Esophagus muscularis mucosa (tissue), 4 donors: ENCODE measurements at places on chromosomes 13 and 19. TPM values are rescaled to one million over a fixed set of nuclear protein-coding genes. Genes with fewer than 3 reads are reported as not detected.

The ERCC2 gene
- 16.6 TPM for total RNA-seq

The PNMA8A gene
- 5.3 TPM for total RNA-seq

The RASAL3 gene
- total RNA-seq, result 2.5 TPM

The RNF225 gene
- not detected for total RNA-seq

The NOVA2 gene
- 4.2 TPM for total RNA-seq

The RUBCNL gene
- 1.2 TPM for total RNA-seq

The AP3D1 gene
- total RNA-seq, result 156 TPM

The ZNF837 gene
- total RNA-seq, result 2.2 TPM

The CYP2F1 gene
- not detected for total RNA-seq

The COL4A1 gene
- total RNA-seq, result 383 TPM

The TTYH1 gene
- 5.1 TPM for total RNA-seq

The CRX gene
- not detected for total RNA-seq

The SRRM5 gene
- 0.42 TPM for total RNA-seq

The TSSK6 gene
- total RNA-seq, result 1.5 TPM

The GPR4 gene
- total RNA-seq, result 4.1 TPM

The FUT6 gene
- not detected for total RNA-seq

The SIRT2 gene
- 72.7 TPM for total RNA-seq

The HTR2A gene
- 0.32 TPM for total RNA-seq

The C1QTNF9 gene
- 0.99 TPM for total RNA-seq

The DCT gene
- 0.17 TPM for total RNA-seq

The FCAR gene
- not detected for total RNA-seq

The ZNF726 gene
- total RNA-seq, result 0.42 TPM

The OR10H1 gene
- total RNA-seq, result not detected

The ARRDC5 gene
- total RNA-seq, result 0.26 TPM

The PET100 gene
- total RNA-seq, result 80.9 TPM

The IL27RA gene
- 5.5 TPM for total RNA-seq

The ZNF492 gene
- total RNA-seq, result 0.17 TPM

The FOXA3 gene
- total RNA-seq, result not detected

The LRFN3 gene
- total RNA-seq, result 7.5 TPM

The ZNF784 gene
- 6.3 TPM for total RNA-seq

The ANGPTL4 gene
- total RNA-seq, result 37.9 TPM

The OR7C1 gene
- 0.06 TPM for total RNA-seq

The ZNF382 gene
- total RNA-seq, result 17.1 TPM

The TMEM38A gene
- 6.3 TPM for total RNA-seq

The RGL3 gene
- 1.7 TPM for total RNA-seq

The ZNF675 gene
- total RNA-seq, result 3.6 TPM

The PSG1 gene
- 0.29 TPM for total RNA-seq

The PHF11 gene
- total RNA-seq, result 27.7 TPM

The SIGLEC8 gene
- total RNA-seq, result 0.86 TPM

The PDS5B gene
- 33.1 TPM for total RNA-seq

The CEACAM7 gene
- 2.1 TPM for total RNA-seq

The PCDH8 gene
- not detected for total RNA-seq

The CASP14 gene
- not detected for total RNA-seq

The CBARP gene
- total RNA-seq, result 0.99 TPM

The WIZ gene
- 74.3 TPM for total RNA-seq

The PSG11 gene
- total RNA-seq, result not detected

The ZNF610 gene
- 2.9 TPM for total RNA-seq

The ZNF208 gene
- total RNA-seq, result 15.0 TPM

The FCGBP gene
- 8.1 TPM for total RNA-seq

The NLRP11 gene
- total RNA-seq, result not detected

The SELENOV gene
- not detected for total RNA-seq

The PSG7 gene
- not detected for total RNA-seq

The SBK2 gene
- not detected for total RNA-seq

The ZNF211 gene
- total RNA-seq, result 14.8 TPM

The PTPRH gene
- 2.7 TPM for total RNA-seq
